Activated T-helper 1 cell treated with anti-CD3 and anti-CD28 coated beads, Interleukin-12 subunit alpha, Interleukin-12 subunit beta, Interleukin-2, Interleukin-4 antibody, amounts not matched to agents 30 ng/mL and 10 ng/mL and 1 ng/mL, durations not matched to agents 14 hours and 24 hours and 36 hours (primary cell): ENCODE measurements at places on chromosomes 2 and 18.

- DNase-seq = no peak
These were observed 3.1 kb upstream of the MATN3 start for GRCh38 chr2:20015482-20016083.

DNA sequence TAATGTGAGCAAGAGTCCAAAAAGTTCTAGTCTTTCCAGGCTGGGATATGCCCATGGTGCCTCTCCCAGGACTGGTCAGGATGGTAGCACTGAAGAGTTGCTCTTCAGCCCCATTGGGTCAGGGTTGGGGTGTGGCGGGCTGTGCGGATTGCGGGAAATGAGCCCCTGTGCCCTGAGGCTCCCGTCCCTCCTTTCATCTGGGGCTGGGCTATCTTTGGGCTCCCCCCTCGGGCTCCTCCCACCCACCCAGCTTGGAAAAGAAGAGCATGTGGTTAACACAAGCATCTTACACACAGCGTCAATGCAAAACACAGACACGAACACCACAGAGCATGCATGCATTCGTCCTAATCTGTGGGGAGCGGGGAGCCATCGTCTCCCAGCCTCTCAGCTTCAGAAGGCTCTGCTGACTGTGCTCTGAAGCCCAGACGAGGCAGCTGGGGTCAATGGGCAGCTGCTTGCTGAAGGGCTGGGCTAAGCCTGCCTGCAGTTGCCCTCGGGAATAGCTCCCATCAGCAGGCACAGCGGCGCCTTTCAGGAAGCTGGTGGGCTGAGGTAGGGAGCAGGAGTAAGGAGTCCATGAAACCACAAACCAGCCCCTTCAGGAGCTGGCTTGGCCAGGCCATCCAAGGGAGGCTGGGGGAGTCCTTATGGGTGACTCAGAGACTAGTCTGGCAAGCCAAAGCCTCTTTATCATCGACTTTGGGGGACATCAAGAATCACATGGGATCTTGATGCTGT is 112.9 kb downstream of the CLIP4 start:
- DNase-seq = no peak

GRCh38 chr2:213015387-213016165 is 135.8 kb downstream of the IKZF2 start:
- peak; percentile 37 for DNase-seq

- DNase-seq = no peak
These were observed 81.1 kb upstream of the TTC39C start for GRCh38 chr18:23933407-23933806.

GRCh38 chr2:45946023-45946422 is 294.5 kb downstream of the PRKCE start:
- no peak for DNase-seq

GRCh38 chr18:48490641-48491293 is 48.1 kb upstream of the CTIF start:
- no peak for DNase-seq

DNA sequence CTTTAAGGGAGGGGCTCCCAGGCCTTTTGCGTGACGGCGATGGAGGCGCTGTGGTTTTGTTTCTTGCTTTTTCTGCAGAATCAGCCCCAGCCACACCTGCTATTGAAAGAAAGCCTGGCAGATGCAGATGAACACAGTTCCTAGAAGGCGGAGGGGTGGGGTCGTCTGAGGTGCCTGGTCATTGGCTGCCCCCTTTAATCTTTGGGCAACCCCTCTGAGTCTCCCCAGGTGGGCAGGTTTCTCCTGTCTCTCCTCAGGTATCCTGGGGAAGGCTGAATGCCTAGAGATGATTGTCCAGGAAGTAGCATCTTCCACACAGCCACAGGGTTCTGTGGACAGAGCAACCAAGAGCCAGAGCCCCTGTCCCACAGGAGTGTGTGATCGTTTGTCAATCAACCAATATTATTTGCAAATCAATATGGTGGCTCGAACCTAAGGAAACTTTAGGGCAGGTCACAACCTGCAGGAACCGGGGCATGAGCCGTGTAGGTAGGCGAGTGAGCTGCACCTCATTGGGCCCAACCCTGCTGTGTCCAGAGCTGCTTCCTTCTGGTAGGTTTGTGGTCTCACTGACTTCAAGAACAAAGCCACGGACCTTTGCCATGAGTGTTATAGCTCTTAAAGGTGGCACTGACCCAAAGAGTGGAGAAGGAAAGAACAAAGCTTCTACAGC is 104.3 kb downstream of the NDUFA10 start:
- DNase-seq = no peak

- DNase-seq = no peak
These were observed 1401.2 kb upstream of the CELF4 start for GRCh38 chr18:38966841-38967240.

DNA sequence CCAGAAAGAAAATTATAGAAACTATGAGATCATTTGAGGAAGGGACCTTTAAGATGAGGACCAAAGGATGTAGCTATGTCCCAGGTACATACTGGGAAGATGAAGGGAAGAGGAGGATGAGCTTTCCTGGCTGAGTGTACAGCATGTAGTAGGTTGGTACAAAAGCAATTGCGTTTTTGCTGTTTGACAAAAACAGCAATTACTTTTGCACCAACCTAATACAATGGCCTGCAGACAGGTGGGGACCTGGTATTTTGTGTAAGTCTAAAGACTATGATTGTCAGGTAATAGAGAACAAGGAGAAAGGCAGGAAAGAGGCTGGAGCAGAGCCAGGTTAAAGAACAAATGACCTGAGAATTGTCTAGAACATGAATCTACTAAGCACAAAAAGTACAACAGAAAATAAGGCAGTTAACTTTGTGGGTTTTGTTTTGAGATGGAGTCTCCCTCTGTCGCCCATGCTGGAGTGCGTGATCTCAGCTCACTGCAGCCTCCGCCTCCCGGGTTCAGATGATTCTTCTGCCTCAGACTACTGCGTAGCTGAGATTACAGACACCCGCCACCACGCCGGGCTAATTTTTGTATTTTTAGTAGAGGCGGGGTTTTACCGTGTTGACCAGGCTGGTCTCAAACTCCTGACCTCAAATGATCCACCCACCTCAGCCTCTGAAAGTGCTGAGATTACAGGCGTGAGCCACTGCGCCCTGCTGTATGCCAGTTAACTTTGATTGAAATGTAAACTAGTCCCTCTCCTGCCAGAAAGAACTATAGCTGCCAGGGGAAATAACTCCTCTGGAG is 3.2 kb upstream of the TGOLN2 start:
- DNase-seq = no peak

- DNase-seq = no peak
These were observed 193.9 kb upstream of the HS6ST1 start for GRCh38 chr2:128512379-128513115.

DNA sequence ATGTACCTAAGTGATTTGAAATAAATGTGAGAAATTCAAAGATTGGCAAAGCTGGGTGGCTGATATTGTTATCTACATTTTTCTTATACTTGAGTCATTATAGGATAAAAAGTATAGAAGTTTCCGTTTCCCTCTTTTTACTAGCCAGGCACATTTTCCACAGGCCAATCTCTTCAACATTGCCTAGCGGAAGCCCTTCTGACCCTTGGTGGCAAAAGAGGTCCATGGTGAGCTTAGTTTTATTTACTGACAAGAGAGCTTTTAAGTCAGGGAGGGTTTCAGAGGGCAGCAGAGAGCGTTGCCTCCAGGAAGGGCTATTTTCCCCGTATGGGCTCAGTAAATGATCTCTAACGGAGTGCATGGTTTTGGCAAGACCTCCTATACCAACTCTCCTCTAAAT is 15.1 kb upstream of the RHOB start:
- no peak for DNase-seq

DNA sequence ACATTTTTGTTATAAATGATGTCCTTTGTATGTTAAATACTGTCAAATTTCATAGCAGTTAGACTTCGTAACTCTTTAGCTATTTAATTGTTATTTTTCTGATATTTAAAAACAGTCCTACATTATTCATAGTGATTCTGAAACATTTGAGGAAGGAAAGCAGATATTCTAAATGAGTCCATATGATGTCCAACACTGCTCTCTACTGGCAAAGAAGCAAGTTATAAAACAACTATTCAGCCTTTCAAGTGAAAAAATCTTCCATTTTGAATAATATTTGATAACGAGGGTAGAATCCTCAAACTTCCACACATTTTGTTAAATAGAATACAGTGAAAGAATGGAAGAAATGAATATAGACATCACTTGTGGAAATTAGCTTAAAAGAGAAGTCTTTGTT is 220.8 kb downstream of the GULP1 start:
- no peak for DNase-seq

DNA sequence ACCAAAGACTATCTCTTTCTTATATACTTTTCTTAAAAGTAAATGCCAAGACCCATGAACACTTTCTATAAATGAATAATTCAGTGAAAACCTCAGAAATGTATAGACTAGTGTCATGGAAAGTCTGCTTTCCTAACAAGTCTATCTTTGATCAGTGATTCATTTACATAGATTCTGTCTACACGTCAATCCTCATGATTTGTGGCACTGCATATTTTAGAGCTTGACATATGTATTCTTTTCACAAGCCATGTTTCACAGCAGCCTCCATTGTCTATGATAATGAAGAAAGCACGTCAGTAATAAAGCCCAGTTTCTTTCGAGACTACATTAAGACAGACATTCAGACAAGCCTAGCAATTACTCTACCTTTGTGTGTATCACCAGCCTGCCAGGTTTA is 486.6 kb downstream of the IRS1 start:
- DNase-seq = no peak

- no peak for DNase-seq
These were observed 577.4 kb downstream of the DSC3 start for GRCh38 chr18:30465096-30465495.

- DNase-seq = no peak
These were observed 57.4 kb downstream of the HDAC4 start for GRCh38 chr2:239343460-239343859.

DNA sequence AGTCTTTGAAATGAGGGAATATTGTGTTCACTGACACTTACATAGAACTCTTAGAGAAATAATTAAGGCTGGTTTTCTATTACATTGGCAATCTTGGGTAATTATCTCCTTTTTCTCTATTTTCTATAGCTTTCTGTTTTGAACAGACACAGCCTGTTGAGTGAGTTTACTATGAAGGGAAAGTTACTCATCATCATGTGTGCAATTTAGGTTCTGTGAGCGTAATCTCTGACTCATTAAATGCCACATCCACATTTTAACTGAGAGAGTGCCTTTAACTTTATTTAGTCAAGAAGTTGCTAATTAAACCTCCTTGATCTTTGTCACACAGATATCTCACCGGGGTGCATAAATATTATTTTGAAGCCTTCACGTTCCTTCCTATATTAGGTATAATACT is 174.0 kb upstream of the SLC8A1 start:
- DNase-seq = no peak

- DNase-seq = no peak
These were observed 248.3 kb downstream of the KCNE4 start for GRCh38 chr2:223300326-223300725.

DNA sequence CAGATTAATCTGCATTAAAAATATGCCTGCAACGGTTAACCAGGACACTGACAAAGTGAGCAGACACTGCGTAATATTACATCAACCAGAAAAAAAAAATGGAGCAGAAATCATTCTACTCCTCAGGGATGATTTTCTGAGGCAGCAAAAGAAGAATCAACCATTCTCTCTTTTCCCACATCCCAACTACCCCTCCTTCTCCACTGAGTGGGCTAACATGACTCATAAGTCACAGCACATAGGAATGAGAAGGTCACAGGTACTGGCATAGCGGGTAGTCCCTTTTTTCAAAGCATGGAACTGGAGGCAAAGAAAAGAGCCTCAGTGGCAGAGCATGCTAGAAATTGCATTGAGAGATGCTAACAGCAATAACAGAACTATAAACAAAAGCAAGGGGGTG is 54.3 kb upstream of the TSPYL6 start:
- no peak for DNase-seq

DNA sequence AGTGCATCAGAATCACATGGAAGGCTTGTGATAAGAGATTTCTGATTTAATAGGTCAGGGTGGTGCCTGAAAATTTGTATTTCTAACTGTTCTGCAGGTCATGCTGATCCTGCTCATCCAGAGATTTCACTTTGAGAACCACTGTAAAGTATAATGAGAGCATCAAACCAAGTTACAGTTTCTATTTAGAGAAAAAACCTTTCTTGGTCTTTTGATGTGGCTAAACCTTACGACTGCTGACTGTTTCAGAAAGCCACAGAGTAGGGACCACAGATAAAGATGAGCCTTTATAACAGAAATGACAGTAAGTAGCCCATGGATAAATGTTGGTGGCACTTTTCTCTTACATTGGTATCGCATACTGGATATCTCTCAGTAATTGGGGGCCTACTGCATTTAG is 109.4 kb upstream of the FANCL start:
- no peak for DNase-seq

GRCh38 chr18:8657050-8657820 is 48.0 kb downstream of the RAB12 start:
- no peak for DNase-seq

DNA sequence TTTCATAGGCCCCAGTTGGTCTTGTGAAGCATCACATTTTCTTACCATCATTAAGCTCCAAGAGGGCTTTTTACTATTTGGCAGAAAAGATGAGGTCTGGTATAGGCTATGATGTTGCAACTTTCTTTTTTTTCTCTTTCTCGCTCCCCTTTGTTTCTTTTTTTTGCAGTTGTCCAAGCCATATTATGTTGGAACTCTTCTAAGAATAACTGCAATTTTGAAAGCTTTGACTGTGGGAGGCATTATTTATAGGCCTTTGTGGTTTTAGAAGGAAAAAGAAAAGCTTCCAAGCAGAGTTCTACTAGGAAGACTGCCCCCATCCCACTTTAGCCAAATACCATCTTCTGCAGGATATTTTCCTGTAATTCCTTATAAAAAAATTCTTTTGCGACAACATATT is 571.6 kb downstream of the ARHGAP15 start:
- no peak for DNase-seq

DNA sequence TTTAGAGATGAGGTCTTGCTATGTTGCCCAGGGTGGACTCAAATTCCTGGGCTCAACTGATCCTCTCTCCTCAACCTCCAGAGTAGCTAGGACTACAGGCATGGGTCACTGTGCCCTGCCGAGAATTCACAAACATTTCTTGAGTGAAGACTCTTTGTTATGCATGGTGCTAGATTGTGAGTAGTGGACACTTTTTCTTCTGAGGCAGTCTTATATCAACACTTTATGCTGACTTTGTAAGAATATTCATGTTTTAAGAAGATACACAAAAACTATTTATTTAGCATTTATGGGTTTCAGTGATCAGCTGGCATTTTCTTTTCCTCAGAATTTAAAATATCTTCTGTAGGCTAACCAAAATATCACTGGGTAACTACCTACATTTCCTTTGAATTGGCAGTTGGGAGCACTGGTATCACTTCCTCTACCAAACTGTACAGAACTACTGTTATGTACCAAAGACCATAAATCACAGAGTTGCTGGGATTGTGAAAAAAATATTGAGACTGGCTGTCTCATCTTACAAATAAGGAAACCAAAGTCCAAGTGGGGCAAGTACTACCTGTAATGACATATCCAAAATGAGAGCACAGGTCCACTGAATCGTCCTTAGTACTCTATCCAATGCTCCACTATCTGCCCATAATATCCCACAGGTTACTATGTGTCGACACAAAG is 34.0 kb downstream of the DOCK10 start:
- DNase-seq = no peak
